ENCODE measurements at places on chromosomes 7 and 10. TPM values are rescaled to one million over a fixed set of nuclear protein-coding genes. Genes with fewer than 3 reads are reported as not detected.

DNA sequence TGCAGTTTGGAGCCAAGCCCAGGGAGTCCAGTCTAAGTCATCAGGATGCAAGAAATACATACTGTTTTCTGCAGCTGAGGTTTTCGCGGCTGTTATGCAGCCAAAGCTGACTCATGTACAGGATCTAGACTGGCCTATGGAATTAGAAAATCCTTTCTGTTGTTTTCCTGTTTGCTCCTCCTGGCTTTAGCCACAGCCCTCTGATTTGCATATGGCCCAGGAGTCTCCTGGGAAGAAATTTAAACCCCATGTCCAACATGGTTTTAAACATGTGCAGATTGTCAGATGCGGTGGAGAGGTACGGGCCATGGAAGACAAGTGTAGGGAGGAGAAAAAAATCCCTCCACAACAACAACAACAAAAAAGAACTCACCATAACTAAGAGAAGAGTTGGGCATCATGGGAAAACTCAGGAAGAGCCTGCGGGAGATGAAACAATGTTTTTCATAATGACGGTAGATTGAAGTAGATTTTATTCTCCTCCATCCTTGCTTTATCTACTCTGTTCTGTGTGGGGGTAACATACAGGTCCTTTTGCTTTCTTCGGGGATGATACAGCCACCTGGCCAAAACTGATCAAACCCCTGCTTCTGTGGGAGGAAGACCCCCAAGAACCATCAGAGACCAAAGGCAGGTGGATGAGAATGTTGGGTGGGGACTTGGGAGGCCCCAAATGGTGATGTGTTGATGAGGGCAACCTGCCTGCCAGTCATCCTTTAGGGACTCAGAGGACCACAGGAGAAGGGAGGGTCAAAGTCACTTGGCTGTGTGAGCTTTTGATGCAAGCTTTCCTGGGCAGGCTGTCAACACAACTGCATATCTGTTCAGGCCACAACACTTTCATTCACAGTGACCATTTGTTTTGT is 29.8 kb upstream of the GNA12 start:
- no peak for DNase-seq

DNA sequence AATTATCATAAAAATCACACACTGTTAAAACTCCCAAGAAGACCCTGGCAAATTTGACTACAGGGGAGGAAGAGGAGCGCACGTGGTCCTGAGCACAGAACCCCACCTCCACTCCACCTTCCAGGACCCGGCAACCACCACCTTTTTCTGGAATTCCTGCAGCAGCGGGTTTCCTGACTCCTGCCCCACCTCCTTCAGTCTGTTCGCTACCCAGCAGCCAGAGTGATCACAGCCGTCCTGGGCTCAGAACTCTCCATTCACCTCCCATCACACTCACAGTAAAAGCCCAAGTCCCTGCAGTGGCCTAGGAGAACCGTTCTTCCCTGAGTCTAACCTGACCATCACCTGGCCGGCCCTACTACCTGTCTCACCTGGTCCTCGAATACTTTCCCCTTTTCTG is 107.4 kb upstream of the FAM204A start:
- DNase-seq = no peak

DNA sequence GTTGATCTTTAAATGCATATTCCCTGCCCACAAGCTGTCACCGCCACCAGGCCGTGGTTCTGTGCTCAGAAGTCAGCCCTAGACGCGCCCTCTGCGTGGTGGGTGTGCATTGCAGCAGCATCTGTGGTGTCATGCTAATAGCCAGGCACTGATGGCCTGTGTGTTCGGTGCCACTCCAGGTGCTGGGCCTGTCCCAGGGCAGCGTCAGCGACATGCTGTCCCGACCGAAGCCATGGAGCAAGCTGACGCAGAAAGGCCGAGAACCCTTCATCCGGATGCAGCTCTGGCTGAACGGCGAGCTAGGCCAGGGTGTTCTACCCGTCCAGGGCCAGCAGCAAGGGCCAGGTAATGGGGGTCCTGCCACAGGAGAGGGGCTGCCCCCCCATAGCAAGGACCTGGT is 82.5 kb upstream of the SH2B2 start:
- no peak for DNase-seq

GRCh38 chr10:79153745-79154144 is 85.0 kb downstream of the ZMIZ1 start:
- DNase-seq = no peak

DNA sequence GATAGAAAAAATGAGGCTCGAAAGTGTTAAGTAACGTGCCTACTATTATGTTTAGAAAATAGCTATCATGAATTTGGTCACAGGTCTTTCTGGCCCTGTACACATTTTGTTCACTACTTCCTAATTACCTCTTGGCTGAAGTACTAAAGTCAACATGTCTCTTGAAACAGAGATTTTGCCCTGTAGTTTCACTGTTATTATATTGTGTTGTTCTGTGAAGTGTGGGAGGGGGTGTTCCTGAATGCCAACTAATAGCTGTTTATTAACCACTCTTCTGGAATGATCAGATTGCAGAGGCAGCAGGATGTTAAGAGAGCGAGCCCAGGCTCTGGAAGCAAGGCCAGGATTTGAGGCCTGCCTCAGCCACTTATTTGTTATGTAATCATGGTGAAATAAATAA is 72.1 kb downstream of the RNF133 start:
- DNase-seq = no peak

ZNF804B gene
- total RNA-seq = not detected

- DNase-seq = no peak
These were observed 80.1 kb upstream of the PRSS1 start for GRCh38 chr7:142669074-142669654.

GRCh38 chr10:20380401-20380800 is 516.7 kb downstream of the NEBL start:
- DNase-seq = no peak

DNA sequence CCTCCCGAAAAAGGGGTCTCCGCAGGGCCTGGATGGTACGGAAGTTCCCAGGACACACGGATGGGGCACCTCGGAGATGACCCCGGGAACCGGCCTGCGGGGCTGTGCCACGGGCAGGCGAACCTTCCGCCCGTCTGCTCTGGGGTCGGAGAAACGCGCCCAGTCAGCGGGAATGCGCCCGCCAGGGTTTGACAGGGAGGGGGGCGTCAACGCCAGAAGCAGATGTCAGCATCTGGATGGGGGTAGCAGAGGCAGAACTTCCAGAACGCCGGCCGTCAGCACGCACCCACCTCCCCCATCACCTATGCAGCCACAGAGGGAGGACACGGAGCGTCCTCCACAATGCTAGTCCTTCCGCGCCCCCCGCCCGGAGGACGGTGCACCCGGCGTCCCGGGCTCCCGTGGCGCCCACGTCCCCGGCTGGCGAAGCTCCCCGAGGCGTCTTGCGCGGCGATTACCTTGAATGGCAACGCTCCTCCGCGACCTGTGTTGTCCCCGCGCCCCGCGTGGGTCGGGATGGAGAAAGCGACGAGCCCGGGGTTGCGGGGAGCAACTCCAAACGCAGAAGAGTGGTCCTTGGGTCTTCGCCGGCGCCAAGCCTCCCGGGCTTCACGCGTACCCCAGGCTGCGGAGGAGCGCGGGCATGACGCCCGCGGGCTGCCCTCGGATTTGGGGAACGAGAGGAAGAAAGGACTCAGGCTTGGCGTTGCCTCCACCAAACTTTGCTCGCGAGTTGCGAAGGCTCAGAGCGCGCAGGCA is 561 bp downstream of the FGFR2 start:
- DNase-seq = no peak

DNA sequence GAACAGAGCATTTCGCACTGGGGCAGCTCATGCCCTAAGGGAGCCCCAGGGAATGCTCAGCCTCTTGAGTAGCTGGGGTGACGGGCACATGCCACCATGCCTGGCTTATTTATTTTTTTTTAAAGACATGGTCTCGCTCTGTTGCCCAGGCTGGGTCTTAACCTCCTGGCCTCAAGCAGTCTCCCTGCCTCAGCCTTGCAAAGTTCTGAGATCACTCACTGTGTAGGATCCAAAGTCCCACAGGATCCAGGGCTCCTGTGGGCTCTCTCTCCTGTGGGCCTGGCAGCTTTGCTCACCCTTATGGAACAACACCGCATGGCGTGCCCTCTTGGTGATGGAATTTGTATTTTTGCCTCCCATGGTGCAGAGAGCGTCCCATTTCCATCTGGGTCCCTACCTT is 34.0 kb downstream of the TMEM120A start:
- no peak for DNase-seq
